NCI-H2081 (cell line): ENCODE measurements at places on chromosomes 7 and 10.

DNA sequence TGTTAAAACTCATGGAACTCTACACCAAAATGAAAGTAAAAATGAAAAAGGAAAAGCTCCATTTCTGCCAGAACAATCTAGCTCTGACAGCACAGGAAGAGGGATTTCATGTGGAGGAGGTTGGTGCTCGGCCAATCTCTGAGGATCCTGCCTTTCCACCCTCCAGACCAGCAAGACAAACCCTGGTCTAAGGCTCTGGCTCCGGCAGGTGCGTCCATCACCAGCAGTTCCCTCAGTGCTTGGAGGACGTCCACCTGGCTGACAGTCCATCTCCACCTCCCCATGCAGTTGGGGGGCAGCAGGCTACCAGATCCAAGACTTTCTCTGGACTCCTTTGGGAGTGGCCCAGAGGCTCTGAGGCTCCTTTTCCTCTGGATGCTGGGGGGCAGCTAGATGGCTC is 25.0 kb upstream of the LOXL4 start:
- no peak for DNase-seq

GRCh38 chr7:21572331-21573313 is 29.8 kb downstream of the DNAH11 start:
- no peak for DNase-seq

DNA sequence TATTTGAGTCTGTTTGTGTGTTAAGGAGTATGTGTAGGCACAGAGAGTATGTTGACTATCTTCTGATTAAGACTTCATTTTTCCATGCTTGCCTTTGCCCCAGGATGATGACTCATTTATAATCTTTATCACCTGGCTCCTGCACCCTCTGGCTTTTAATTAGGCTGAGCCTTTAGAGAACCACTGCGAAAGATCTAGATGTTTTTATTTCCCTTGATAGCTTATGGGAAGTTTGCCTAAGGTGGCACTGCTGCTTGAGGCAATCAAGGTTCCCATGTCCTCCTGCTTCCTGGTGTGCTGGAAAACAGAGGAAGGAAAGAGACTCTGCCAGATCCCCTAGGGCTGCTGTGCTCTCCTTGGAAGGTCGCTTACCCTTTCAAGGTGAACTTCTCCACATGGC is 114.6 kb downstream of the ARL4A start:
- no peak for DNase-seq

DNA sequence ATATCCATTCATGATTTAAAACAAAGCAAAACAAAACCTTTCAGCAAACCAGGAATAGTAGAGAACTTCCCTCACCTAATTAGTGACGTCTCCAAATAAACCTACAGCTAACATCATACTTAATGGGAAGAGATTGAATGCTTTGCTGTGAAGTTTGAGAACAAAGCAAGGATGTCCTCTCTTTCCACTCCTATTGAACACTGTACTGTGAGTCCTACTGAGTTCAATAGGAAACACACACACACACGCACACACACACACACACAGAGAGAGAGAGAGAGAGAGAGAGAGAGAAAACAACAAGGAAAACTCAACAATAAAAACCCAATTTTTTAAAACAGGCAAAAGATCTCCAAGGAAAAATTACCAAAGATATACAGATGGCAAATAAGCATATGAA is 32.3 kb downstream of the PODXL start:
- no peak for DNase-seq

- no peak for DNase-seq
Measured at GRCh38 chr7:127186686-127187085, 66.1 kb downstream of the GRM8 start.

GRCh38 chr7:51639661-51640334 is 323.2 kb upstream of the COBL start:
- no peak for DNase-seq

- DNase-seq, result no peak
Measured at GRCh38 chr7:29567174-29567573, 3.5 kb downstream of the PRR15 start.
